ENCODE measurements at places on chromosomes 2 and 18.

GRCh38 chr2:173681881-173682650 lies 283.1 kb downstream of the SP3 start:
- no peak for DNase-seq

DNA sequence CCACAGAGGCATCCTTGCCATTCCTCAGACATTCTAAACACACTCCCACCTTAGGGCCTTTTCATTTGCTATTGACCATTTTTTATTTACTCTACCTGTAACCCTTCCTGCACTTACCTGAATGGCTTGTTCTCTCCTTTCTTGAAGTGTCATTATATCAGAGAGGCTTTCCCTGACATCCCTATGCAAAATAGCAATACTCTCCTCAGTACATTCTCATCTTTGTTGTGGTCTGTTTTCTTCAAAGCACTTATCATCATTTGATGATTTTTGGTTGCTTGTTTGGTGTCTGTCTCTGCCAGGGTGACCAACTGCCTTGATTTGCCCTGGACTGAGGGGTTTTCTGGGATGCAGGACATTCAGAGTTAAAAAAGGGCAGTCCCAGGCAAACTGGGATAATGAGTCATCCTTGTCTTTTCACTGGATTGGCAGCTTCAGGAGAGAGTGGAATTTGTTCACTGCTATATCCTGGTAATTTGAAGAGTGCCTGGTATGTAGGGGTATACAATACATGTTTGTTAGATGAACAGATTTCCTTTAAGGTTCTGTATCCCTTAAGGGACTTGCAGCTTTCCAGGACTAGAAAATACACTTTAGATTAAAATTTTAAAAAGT lies 102.4 kb downstream of the BABAM2 start:
- no peak for DNase-seq

DNA sequence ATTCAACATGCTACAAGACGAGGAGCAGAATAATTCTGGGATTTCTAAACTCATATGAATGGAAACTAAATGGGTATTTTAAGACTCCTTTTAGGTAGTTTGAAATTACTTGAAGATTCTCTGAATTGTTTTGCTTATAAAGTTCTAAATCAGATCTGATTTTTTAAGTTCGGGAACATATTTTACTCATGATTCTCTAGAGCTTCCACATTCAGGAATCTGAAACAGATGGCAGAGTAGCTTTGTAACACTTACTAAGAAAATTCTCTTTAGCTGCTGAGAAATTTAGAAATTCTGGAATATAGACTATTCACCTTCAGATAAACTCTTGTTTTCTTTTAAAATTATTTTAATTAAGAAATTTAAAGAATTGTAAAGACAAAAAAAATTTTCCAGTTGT lies 13.7 kb downstream of the RBBP8 start:
- DNase-seq: no peak

GRCh38 chr2:79259296-79259695 lies 99.7 kb upstream of the REG3A start:
- no peak for DNase-seq

- DNase-seq: no peak
Observed at GRCh38 chr2:100418406-100418962, 1.0 kb upstream of the CHST10 start.

GRCh38 chr2:27220091-27220490 lies 2.9 kb downstream of the CAD start:
- DNase-seq: no peak

DNA sequence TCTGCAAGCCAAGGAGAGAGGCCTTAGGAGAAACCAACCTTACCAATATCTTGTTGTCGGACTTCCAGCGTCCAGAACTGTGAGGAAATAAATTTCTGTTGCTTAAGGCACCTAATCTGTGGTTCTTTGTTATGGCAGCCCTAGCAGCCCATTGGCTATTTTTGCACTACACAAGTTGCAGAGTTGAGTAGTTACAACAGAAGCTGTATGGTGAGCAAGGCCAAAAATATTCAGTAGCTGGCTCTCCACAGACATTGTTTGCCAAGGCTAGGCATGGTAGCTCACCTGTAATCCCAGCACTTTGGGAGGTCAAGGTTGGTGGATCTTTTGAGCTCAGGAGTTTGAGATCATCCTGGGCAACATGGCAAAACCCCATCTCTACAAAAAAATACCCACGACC lies 27.1 kb upstream of the SCYGR1 start:
- no peak for DNase-seq

- no peak for DNase-seq
Observed at GRCh38 chr2:118202707-118203303, 114.5 kb downstream of the INSIG2 start.

DNA sequence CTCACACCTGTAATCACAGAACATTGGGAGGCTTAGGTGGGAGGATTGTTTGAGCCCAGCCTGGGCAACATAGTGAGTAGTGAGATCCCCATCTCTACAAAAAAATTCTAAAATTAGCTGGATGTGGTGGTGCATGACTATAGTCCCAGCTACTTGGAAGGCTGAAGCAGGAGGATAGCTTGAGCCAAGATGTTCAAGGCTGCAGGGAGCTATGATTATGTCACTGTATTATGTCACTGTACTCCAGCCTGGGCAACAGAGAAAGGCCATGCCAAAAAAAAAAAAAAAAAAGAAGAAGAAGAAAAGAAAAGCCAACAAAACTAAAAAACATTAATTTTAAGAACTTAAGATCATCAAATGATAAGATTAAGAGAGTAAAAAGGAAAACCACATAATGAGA lies 17.4 kb upstream of the NCOA1 start:
- DNase-seq: no peak

GRCh38 chr18:9764011-9764481 lies 55.9 kb downstream of the RAB31 start:
- DNase-seq: no peak

GRCh38 chr2:95685513-95685912 lies 93.7 kb downstream of the TRIM43 start:
- DNase-seq: no peak

DNA sequence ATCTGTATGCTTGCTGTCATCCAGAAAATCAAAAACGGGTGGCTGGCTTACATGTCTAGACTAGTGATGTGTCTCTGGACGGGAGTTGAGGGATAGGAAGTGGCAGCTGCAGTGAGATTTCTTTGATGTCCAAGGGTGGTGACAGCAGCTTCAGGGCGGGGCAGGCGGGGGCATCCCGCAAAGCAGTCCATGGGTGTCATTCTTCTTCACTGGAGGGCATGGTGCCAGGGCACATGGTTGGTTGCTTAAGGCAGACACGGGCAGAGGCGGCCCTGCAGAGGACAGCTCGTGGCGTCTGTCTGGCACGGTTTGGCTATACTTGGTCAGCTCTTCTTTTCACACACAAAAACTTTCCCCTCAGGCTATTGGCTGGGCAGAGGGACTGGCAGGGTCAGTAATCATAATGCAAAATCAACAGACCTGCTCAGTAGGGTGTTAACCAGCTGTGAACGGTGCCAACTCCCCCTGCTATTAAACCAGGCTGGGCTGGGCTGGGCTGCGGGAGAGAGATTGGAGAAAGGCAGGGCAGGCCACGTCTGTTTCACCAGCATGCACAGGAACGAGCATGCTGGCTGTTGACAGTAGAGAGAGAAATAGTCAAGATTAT lies 63.7 kb downstream of the COL4A3 start:
- DNase-seq: no peak

DNA sequence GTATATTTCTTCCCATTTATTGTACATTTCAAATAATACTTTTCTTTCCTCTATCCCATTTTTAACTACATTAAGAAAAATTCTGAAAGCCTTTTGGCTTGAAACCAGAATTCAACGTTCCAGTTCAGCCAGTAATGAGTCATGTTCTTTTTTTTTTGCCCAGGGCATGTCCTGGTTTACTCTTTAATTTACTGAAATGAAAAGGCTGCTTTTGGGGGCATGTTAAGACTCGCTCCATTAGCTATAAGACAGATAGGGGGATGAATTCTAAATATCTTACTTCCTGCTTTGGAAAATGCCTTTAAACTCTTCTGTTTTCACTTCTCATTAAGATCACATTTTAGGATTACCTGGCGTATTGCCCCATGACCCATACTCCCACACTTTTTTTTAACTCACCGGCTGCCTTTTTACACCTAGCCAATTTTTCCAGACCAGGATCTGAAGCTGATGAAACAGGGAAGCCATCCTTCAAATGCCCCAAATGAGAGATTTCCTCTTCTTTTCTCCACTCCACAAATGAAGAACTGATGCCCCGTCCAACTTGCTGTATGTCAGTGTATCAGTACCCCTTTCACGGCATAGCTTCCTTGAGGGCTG lies 585 bp downstream of the ABCA12 start:
- DNase-seq: no peak

GRCh38 chr2:45119038-45119437 lies 109.8 kb upstream of the SIX2 start:
- no peak for DNase-seq

DNA sequence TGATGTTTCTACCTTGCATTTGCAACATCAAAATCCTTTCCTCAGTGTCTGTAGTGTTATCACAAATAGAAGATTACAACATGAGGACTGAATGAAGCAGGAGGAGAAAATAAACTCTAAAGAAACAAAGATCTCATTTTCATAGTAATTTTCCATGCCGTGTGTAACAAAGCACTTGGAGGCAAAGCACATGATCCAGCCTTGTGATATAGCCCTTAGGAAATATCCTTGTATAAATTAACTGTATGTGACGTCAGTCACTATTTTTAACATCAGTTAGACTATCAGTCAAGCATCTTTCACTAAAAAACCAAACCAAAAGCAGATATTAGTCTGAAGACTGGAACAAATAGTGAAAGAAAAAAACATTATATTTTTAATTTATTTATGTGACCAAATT lies 492.1 kb upstream of the CNTNAP5 start:
- no peak for DNase-seq

DNA sequence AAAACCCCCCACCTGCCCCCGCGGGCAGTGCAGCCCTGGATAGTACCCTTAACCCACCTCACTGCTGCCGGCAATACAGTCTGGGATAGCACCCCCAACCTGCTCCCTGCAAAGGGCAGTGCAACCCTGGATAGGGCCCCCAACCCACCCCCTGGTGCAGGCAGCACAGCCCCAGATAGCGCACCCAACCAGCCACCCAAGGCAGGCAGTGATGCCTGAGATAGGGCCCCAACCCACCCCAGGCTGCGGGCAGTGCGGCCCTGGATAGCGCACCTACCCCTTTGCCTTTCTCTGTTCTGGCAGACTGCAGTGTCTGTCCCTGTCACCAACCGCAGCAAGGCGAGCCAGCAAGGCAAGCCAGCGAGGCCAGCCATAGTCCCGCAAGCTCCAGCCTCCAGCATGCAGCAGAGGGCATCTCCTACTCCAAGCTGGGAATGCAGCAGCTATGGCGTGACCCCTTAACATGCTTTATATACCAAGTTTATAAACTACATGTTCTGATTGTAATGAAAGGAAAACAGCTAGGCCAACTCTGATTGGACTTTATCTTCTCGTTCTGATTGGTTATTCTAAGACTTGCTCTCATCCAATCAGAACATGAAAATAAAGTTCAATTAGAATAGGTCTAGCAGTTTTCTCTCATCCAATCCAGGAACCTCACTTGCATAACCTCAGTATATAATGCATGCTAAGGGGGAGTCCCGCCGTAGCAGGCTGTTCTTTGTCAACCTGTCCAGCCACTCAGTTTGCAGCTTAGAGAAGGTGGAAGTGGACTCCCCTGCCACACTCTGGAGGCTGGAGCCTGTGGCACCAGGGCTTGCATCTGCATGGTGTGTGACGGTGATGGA lies 34.1 kb upstream of the ANKRD62 start:
- no peak for DNase-seq

DNA sequence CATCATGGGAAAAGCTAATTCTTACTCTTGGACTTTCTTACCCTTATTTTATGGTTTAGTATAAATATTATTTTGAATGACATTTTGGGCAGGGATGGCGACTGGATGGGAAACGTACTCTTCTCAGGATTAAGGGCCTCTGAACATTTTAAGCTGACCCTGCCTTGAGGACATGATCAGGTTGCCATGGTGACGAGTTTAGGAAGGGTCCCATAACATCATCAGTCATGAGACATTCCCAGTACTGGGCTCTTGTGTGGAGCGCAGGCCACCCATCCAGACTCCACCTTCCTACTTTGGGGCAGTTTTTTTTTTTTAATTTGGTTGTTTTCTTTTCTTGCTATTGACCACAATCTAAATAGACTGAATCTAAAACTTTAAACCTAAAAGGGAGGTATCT lies 40.7 kb downstream of the KCNE4 start:
- no peak for DNase-seq

DNA sequence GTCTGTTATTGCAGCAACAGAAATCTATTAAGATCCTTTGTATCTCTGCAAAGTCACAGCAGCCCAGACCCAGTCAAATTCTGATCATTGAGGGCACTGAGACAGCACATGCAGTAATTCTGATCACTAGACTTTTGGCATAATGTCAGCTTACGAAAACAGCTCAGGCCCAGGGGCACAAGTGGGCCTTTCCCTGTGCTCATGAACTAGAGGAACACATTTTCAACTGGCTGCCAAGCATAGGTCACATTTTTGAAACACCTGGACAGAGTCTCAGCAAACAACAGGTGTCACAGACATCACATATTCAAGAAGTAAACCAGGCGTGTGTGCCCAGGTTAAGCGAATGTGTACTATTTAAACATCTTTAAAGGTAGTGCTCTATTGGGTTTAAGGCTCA lies 13.7 kb downstream of the DOCK10 start:
- DNase-seq: no peak

GRCh38 chr2:38546064-38546463 lies 56.7 kb downstream of the HNRNPLL start:
- no peak for DNase-seq

GRCh38 chr2:141522702-141523101 lies 608.1 kb downstream of the LRP1B start:
- no peak for DNase-seq

DNA sequence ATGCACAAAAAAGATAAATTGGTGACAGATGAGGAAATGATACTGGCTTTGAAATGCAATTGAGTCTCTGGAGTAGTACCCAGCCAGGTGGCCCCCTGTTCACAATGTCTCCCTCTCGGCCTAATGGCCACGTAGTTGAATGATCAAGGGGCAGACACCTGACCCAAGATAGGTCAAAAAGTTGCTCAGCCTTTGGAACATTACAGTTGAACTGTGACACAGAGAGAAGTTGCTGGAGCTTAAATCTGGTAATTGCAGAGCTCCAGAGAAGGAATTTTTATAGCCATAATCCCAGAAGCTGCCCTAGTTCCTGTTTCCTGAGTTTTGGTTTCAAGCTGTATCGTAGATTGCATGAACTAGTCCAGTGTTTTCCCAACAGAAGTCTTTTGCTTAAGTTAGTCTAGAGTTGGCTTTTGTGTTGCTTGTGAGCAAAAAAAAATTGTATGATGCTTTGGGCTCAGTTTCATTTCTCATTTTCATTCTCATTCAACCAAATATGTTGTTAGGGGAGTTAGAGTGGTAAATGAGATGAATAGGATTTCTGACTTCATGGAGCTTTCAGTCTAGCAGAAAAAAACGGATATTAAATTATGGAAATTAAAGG lies 117.9 kb downstream of the CSRNP3 start:
- no peak for DNase-seq

- DNase-seq: no peak
Observed at GRCh38 chr2:72973566-72974435, 56.5 kb downstream of the EMX1 start.

DNA sequence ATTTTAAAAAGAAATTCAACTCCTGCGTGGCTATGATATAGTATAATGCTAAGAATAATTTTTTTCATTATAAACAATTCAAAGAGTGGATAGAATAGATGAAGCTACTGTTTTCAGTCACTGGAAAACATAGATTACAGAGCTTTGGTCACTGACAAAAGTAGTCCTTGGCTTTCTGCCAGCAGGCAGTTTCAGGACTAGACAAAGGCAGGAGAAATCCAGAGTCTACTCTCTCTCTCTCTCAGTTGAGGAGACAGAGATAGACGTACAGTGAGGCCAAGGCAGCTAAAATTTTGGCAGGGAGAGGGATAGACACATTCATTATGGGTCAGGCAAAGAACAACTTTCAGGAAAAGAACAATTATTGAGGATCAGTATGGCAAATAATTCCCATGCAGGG lies 491.4 kb upstream of the CRIM1 start:
- no peak for DNase-seq

Data from stimulated activated CD4-positive, alpha-beta T cell treated with anti-CD3 and anti-CD28 coated beads, Interleukin-1b, Interleukin-23, amount 100 ng/mL, for 1 hour (primary cell).